Stimulated activated naive B cell treated with anti-CD40 and anti-IgM and Interleukin-4, amounts not matched to agents 10 μg/mL and 1 μg/mL and 100 μg/mL, for 72 hours (primary cell): ENCODE measurements at places on chromosomes 16 and 17.

DNA sequence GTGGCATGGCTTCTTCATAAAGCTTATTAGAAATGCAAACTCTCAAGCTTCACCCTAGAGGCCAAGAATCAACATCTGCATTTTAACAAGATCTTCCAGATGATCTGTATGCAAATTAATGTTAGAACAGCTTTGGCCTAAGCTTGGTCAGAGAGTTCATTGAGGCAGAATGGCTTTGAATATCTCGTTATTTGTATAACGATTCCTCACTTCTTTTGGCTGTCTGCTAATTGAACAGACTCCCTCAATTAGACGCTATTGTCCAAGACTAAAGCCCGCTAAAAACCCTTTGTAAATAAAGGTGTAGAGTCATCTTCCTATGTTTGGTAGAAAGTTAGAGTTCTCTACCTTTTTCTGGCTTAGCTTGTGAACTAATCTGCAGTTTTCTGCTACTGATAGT is 1453.7 kb downstream of the CDH8 start:
- DNase-seq: no peak

DNA sequence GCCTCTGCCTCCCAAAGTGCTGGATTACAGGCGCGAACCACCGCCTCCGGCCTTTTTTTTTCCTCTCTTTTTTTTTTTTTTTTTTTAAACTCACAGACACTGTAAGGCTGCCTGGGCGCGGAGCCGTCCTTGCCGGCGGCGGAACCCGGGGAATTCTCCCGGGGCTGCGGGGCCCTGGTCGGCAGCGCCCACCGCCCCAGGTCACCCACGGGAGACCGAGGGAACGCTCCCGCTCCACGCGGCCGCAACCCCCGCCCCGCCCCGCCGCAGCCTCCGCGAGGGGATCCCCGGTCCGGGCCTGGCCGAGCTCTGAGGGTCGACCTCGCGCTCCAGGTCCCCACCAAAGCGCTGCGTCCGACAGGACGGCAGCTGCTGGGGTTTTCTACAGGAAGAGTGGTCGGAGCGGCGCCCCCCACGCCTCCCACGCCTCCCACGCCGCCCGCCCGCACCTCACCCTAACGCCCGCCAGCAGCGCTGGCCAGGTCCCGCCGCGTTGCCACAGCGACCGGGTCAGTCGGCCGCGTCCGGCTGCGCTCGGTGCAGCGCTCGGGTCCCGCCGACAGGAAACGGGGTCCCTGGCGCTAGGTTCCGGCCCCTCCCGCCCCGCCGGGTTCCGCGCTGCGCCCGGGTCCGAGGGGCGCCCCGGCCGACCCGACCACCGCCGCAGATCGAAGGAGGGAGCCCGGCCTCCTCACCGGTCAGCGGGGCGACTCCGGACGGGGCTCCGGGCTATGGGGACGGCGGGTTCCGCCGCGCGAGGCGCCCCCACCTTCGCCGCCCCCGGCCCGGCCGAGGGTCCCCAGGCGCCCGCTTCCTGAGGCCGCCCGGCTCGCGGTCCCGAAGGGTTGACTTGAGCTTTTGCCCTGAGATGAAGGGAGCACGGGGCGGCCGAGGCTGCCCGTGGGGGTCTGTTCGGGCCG is at the start of gene CCDC57:
Gene CCDC57, minus strand, starts transcription at position 512 of the 920 bp plus-strand sequence. CDS start 10,898 bp downstream, outside the sequence.
- peak; percentile 76 for DNase-seq

DNA sequence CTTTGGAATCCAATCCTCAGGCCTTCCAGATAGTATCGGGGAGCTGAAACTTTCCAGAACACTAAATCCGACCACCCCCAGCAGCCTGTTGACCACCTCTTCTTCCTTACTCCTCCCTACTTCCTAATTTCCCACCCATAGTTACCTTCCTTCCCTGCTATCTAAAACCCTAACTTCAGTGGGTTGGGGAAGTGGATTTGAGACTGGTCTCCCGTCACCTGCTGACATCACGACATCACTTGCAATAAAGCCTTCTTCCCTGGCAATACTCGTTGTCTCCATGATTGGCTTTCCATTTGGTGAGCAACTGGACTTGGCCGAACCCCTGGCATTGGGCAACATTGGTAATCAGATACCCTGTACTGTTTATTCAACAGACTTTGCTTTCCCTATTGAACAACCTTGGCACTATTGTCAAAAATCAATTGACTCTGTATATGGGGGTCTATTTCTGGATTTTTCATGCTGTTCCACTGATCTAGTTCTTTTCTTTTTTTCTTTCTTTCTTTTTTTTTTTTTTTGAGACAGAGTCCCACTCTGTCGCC is 11.8 kb upstream of the FOXK2 start:
- DNase-seq: no peak

- no peak for DNase-seq
Measured at GRCh38 chr16:15484662-15485061, 50.3 kb downstream of the BMERB1 start.

- DNase-seq: no peak
Measured at GRCh38 chr17:61411261-61412142, 11.9 kb downstream of the TBX2 start.

DNA sequence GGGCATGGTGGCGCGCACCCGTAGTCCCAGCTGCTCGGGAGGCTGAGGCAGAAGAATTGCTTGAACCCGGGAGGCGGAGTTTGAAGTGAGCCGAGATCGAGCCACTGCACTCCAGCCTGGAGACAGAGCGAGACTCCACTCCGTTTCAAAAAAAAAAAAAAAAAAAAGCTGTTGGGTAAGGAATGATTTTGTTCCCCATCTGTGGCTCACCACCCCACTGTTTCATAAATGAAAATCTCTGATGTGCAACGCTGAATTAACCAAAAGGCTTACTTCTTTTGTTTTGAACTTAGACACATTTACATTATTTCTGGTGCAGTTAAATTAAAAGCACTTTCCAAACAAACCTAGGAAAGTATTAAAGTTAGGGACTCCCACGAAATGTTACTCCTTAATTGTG is 1.2 kb upstream of the METTL9 start:
- DNase-seq: no peak

DNA sequence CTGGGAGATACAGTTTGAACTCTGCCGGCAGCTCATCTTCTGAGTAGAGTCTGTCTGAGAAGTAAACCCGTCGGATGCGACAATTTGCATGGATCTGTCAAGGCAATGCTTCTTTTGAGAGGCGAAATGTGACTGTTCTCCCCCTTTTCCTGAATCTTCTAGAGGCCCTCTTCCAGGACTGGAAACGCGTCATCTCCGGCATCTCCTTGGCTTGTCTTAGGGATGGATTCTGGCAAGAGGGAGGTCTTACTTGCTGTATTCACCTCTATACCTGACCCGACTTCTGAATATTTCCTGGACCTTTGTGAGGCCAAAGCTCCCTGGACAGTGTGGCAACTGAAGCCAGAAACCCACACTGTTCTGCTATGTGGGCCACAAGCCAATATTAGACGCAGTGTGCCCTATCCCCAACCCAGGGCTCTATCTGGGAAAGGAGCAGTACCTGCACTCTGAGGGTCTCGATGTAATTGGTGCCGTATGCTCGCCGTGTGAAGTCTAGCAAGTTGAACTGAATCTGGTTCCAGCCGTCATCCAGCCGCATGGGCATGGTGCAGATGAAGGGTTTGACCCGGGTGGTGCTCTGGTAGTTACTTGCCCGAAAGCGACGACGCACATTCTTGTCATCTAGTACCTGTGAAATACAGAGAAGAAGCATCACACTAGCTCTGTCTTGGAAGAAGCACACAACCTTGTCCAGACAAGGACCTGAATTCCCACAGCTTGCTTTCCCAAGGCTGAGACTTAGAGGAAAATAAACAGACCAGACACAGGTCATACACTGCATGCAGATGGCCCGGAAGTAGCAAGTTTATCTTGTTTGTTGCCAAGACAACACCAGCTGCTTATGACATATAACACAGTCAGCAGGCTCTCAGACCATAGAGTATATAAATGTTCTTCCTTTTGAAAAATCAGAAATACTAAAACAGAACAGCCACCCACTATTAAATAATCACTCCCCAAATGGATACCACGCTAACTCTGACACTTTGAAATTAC is 14.1 kb downstream of the CFAP20 start:
- DNase-seq: no peak

GRCh38 chr17:46071796-46072195 is 72.7 kb downstream of the STH start:
- no peak for DNase-seq
